ENCODE measurements at places on chromosomes 4 and X.
A peak's percentile ranks its signal among the peaks of the same experiment; 100 is the strongest.

DNA sequence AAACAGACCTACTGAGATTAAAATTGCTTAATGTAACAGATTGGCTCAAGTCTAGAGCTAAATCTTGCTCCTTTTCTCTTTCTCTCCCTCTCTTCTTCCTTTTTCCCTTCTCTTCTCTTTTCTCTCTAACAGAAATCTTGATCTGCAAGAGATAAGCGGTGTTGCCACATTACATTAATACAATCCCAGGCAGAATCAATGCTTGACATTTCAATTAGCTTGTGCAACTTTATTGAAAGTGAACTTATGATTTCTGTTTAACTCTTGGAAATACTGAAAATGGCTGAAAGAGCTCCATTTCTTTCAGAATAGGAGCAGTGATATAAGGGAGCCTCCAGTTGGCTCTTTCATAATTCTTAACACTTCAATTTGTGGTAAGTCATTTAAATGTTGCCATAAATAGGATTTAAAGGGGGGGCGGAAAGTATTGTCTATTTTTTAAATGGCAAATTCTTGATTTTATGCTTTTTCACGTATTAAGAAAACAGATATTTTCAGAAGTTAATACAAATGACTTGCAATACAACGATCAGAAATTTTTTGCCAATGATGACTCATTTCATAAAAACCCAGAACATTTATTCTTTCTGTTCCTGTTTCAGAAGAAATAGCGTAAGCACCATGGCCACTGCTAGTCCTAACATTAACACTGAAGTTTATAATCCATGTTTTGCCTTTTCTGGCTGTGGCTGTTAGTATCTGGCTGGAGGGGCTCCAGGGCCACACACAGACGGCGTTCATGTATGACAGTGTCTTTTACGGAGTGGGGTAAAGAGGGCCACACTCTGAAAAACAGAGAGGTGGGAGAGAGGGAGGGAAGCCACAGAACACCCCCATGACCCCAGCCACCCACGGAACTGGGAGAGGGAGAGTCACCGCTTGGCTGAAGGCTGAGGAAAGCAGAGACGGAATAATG lies 115.7 kb upstream of the FAT1 start:
- no peak for DNase-seq

- no peak for DNase-seq
Measured at GRCh38 chr4:76803522-76803921, 94.4 kb downstream of the SOWAHB start.

DNA sequence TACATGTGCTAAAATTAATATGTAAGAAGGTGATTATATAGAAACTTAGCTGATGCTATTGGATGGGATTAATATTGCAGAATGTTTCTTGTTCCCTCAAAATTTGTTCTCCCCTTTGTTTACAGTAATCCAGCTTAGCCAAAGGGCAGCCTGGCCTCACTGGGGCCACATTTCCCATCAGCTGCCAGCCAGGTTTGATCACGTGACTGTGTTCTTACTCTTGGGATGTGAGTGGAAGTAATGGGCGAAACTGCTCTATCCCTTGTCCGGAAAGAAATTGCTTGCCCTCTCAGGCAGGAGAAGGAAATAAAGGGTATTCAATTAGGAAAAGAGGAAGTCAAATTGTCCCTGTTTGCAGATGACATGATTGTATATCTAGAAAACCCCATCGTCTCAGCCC lies 44.1 kb upstream of the FAT1 start:
- no peak for DNase-seq

DNA sequence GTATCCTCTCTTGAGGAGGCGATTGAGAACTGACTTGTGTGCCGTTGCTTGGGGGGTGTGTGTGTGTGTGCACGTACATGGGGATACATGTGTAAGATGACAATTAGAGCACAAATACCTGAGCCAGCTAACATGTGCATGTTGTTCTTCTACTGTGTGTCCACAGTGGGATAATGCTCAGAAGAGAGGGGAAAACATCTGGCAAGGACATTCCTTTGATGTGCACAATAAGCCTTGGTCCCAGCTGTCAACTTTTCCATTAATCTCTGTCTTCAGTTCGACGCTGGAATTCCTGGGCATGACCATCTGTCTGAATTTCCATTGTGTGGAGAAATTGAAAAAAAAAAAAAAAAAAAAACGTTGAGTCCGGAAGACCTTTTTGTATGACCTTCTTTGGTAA lies 592.0 kb upstream of the GALNTL6 start:
- no peak for DNase-seq

DNA sequence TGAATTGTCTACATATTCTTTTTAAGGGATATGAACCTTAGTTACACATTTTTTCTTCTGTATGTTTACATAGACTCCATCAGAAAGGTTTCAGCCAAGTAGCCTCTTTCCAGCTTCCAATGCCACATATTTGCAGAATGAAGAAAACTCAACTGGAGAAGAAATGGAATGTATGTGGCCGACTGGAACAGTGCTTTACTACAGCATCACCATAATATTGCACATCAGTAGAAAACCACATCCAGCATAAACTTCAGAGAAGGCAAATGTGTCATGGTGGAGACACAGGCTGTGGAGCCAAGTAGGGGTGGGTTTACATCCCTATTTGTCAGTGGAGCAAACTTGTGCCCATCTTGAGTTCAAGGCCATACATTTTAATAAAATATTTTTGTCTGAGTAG lies 204.8 kb upstream of the LDB2 start:
- no peak for DNase-seq

DNA sequence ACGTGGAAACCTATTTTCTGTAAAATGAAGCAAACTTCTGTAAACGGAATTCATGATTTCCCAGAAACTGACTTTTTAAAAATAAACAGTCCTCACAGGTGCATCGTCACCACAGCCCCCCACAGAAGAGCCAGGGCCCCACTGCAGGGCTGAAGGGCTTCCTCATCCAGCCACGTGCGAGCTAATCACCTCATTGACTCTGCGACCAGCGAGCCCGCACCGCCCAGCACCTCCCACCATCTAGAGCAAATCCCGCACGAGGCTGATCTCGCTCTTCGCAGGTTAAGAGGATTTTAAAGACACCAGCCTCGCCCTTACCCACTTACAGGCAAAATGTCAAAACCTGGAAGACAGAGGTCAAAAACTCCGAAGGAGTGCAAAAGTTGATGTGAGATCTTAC lies 14.8 kb downstream of the PPP2R3B start:
- no peak for DNase-seq

DNA sequence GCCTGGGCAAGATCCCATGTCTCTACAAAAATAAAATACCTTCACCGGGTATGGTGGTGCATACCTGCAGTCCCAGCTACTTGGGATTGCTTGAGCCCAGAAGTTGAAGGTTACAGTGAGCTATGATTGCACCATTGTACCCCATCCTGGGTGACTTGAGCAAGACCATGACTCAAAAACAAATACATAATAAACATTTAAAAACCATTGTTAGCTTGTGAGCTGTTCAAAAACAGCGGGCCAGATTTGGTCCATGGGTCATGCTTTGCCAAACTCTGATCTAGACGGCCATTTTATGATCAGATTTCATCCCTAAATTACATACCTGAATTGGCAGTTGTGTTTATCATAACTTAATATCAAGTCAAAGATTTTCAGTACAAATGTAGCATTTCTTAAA lies 76.0 kb upstream of the GPM6B start:
- no peak for DNase-seq

- DNase-seq, result no peak
Measured at GRCh38 chr4:150543042-150543441, 38.9 kb upstream of the MAB21L2 start.

DNA sequence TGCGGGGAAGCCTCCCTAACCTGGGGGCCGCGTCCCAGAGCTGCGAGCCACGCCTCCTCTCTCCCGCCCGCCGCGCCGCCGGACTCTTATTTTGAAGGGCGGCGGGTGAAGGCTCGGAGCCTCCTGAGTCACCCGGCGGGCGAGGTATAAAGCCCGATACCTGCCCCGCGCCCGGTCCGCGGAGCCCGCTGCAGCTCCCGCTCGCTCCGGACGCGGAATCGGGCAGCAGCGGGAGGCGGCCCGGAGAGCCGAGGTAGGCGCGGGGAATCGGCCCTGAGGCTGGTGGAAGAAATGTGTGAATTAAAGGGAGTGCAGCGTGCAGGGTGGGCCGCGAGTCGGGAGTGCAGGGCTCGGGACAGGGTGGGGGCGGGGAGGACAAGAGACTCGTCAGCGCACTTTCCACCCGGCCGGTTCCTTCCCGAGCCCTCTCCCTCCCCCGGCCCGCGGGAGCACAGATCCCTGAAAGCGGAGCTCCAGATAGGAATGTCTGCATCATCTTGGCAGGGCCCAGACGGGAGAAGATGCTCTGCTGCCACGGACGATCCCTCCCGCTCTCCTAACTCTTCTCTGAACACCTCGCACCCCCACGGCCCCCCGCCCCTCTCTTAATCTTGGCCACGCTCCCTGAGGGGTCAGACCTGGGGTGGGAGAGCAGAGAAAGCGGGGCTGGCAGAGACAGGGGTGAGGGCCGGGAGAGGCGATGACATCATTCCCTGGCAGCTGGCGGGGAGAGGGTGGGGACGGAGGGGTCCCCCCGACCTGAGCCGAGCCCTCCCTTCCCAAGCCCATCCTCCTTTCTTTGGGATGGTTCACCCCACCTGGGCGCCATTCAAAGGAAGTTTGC lies 177.9 kb downstream of the CBR4 start:
- DNase-seq, result peak; percentile 45

DNA sequence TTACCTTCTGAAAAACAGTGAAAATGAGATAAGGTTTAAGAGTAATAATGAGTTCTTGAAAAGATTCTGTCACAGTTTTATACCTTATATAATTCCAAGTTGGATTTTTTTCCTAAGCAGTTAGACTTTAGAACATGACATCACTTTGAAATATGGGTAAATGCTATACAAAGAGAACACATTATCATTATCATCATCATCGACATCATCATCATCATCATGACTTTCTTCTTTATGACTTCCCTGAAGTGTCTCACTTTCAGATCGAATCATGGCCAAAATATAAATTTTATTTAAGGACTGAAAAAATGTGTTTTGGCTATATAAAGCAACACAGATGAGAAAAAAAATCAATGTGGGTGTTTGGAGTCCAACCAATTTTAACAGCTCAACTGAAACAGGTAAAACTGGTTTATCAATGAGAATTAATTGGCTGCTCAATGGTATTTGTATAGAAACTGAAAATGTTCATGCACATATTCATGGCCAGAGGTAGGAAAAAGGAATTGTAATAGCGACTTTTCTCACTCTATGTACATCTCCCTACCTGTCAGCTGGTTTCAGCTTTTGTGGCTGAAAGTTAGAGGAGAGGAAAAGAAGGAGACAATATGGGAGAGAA lies 243.1 kb upstream of the GPC4 start:
- no peak for DNase-seq

DNA sequence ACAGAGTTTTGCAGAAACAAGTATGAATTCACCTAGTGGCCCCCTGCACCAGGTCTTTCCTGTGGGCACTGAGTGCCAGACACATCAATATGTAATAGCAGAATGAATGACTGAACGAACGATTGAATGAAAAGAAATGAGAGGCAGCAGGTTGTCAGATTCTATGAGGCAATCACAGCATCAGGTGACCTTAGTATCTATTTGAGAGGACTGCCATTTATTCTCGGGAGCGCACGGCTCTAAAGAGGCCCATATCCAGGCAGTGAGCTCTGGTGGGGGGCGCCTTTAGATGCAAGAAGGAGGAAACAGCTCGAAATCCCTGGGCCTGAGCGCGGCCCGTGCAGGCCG lies 528 bp upstream of the SLC25A4 start:
- DNase-seq, result peak; percentile 9

DNA sequence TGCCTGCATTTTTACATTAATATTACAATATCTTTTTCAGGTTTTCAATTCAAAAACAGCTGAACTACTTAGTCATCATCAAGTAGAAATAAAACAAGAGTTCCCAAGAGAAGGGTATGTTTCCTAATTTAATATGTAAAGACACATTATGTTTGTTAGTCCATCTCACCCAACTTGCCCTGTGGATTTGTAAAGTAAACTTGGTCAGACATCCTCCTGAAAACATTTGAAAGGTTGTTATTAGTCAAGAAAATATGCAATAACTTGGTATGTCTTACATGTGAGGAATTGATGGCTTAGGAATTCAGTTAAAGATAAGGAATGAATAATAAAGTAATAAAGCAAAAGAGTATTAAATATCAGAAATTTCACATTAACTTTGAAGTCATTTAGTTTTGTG lies 12.2 kb downstream of the GK start:
- no peak for DNase-seq

DNA sequence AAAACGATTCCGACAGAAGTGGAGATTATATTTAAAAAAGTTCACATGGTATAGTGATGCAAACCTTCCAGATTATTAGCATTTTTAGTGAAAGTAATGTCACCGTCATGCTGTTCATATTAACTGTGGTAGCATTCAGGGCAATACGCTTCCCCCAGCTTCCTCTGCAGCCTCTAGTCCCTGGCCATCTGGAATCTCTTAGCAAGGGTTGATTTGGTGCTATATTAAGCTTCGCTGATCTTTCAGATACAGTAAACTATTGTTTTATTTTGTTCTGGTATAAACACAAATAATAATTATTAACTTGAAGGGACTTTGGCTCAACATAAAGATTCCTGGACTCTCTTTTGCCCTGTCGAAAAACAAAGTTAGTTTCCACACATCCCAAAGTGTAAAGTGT lies 1080.5 kb upstream of the TENM3 start:
- DNase-seq, result no peak

DNA sequence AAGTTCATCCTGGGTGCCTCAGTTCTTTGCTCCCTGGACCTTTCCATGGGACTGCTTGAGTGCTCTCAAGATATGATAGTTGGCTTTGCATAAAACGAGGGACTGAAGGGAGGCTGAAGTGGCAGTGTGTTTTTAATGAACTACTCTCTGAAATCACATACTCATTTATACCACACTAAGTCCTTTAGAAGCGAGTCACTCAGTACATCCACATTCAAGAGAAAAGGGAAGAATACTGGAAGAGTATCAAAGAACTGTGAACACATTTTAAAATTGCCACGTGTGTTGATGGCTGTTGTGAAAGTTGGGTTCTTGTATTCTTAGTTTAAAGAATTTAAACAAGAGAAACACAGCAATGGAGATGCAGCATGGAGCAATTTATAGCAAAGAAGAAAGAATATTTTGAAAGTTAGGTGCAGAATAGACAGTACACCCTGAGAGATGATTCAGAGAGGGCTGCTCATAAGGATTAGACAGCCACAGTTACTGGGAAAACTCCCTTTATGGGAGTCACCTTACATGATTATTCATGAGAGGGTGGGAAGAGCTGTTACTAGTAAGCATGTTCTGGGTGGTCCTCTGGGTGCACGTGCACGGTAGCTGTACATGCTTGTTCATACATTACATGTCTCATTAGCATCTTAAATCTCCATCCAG lies 380.7 kb downstream of the ADGRL3 start:
- DNase-seq, result no peak

- peak; percentile 25 for DNase-seq
Measured at GRCh38 chr4:84529169-84529751, 30.2 kb upstream of the NKX6-1 start.
